IPS DF 19.7 (cell line): ENCODE measurements at places on chromosomes 12 and 14.

- DNase-seq, result no peak
These were observed 121.2 kb upstream of the SLC35F4 start for GRCh38 chr14:57987051-57987450.

GRCh38 chr14:24889843-24890242 lies 160.1 kb downstream of the STXBP6 start:
- no peak for DNase-seq

- no peak for DNase-seq
These were observed 65.0 kb downstream of the NUMB start for GRCh38 chr14:73393375-73393774.

- DNase-seq, result no peak
These were observed 31.4 kb downstream of the FLVCR2 start for GRCh38 chr14:75609606-75610475.

DNA sequence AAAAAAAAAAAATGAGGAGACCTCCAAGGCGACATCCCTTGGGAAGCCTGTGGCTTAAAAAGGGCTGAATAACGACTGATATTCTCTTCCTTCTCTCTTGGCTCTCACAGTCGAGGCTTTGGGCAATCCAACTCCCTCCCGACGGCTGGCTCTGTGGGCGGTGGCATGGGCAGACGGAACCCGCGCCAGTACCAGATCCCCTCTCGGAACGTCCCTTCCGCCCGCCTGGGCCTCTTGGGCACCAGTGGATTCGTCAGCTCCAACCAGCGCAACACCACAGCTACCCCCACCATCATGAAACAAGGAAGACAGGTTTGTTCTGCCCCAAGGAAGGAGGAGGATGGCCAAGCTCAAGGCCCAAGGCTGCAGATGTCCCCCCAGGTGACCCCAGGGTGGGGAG lies 127.8 kb downstream of the GCH1 start:
- DNase-seq, result no peak

- no peak for DNase-seq
These were observed 11.7 kb downstream of the HDAC7 start for GRCh38 chr12:47808050-47808449.

DNA sequence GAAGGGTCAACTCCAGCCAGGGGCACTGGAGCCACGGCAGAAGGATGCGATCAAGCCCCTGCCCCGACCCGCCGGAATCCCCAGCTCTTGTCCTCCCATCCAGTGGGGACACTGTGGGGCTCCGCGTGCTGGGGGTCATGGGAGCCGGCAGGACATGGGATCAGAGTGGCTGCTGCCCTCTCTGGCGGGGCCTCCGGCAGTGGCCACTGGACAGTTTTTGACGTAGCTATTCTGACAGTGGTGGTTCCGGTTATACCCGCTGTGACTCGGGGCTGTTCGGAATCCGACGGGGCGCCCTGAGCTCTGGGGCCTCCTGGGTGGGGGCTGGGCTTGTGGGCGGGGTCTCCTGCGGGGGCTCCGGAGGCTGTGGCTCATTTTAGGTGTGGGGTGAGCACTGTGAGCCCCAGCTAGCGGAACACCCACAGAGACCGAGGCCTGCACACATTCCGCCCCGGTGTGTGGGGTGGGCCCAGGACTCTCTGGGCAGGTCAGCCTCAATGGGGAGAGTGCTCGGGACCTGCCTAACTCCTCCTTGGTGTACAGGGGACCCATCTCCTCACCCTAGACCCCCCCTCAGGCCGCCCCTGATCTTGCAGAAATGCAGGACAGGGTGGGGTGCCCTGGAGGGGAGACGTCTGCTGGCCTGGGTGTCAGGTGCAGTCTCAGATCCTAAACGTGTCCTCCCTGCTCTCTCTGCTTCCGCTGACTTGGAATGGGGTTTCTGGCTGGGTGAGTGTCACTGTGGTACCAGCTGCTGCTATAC lies 374.2 kb downstream of the TMEM121 start:
- DNase-seq, result no peak

DNA sequence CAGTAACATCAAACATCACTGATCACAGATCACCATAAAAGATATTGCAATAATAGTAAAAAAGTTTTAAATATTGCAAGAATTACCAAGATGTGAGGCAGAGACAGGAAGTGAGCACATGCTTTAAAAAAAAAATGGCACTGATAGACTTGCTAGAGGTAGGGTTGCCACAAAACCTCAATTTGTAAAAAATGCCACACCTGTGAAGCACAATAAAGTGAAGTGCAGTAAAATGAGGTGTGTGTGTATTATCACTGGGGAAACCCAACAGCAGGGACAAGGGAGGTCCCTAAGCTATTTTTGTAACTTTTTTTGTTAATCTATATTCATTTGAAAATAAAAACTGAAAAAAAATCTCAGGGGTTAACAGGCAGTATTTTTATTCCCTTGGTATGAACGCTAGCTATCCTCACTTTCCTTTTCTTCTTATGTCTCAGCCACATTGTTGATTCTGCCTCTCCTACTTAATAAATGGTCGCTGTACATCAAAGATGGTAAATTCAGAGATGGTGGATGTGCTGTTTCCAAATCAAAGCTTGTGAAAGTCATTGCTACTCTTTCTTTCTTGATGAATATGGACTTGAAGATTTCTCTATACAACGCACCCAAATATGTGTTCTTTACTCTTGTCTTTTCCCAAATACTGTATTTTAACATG lies 14.0 kb upstream of the KLRD1 start:
- DNase-seq, result no peak

- no peak for DNase-seq
These were observed 909 bp upstream of the ETFBKMT start for GRCh38 chr12:31658471-31659086.

DNA sequence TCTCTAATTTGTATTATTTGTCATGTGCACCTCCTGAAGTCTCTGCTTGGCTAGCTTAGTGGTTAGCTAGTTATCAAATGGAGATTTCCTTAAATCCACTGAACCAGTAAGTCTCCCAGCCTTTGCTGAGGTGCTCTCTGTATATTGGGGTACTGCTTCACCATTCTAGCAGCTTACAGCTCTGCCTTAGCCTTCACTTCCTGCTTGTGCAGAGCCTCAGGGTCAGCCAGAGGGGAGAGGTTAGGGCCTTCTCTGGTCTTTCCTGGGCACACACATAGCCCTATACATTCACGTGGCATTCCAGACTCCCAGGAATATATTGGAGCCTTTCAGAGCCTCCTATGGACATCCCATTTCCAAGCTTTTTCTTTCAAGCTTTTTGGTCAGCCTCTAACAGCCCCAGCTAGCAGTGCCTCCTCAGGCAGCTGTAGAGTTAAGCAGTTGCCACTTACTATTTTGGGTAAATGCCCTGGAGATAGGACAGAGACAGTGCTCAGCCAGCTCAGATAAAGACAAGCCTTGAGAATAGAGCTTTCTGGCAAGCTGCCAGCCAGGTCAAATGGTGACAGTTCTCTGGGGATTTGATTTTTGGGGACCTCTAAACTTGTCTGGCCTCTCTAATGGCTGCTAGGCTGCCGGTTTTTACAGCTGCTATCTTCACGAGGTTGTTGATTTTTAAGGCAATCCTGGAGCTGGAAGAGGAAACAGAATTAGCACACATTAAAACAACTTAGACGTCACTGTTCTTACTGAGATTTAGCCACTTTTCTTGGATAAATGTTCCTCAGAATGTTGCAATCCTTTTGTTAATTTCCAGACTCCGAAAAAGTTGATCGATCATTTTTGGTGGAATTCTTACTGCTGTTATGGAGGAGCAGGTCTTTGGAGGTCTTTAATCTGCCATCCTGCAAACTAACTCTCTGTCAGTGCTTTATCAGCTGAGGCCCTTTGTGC lies 32.9 kb downstream of the FBXW8 start:
- no peak for DNase-seq

DNA sequence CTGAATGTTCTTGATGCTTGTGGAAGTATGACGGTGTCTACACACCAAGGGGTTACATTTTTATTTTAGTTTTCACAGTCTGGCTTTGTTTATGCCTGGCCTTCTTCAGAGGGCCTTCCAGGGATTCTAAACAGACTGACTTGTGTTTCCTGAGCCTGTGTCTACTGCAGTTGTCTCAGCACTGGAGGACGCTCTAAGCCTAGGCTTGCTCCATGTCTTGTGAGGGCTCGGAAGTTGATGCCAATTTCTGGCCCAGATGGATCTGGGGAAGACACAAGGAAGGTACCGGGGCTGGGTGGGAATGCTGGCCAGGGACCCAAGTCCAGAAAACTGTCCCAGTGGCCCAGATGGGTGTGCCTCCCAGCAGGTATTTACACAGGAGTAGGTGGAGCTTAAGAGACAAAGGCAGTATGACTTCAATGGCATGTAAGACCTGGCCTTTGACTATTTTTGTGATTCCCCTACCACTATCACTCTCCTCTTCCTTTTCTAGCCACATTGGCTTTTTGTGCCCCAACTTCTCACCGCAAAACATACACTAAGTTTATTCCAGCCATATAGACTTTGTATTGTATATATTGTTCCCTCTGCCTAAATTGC lies 56.9 kb downstream of the GPR137C start:
- no peak for DNase-seq

DNA sequence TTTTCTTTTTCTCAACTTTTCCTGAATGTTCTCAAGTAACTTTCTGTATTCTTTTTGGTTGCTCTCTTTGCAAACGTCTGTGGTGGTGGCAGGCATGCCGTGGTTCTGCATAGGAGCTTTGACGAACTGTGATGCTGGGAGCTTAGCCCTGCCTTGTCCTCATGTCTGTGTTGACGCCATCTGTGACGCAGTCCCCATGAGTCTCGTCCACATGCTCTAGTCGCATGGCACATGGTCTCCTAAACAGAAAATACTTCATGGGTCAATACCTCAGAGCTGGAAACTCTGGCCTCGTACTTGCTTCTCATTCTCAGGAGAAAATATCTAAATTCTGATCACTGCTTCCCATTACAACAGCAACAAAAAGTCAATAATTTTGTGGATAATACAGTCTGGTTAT lies 50.3 kb upstream of the DYNC1H1 start:
- DNase-seq, result no peak

DNA sequence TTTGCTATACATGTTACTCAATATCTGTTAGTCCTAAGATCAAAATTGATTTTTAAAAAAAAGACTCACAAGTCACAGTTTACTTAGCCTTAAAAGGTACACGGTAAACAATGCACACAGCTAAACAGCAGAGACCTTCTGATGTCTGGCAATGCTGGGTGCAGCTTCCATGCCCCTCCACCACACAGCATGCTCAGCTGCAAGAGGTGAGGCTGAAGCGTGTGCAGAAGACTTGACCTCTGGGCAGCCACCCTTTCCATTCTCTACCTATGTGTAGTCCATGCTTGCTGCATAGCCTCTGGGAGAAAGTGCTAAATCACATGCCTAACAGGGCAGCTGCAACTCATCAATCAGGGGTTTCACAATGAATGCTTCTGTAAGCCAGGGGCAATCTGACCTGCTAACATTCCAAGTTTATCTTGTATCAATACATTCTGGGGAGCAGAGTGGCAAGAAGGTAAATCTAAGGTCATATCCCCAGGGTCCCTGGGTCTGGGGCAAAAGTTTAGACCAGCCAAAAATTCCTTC lies 44.5 kb upstream of the AMN1 start:
- no peak for DNase-seq

DNA sequence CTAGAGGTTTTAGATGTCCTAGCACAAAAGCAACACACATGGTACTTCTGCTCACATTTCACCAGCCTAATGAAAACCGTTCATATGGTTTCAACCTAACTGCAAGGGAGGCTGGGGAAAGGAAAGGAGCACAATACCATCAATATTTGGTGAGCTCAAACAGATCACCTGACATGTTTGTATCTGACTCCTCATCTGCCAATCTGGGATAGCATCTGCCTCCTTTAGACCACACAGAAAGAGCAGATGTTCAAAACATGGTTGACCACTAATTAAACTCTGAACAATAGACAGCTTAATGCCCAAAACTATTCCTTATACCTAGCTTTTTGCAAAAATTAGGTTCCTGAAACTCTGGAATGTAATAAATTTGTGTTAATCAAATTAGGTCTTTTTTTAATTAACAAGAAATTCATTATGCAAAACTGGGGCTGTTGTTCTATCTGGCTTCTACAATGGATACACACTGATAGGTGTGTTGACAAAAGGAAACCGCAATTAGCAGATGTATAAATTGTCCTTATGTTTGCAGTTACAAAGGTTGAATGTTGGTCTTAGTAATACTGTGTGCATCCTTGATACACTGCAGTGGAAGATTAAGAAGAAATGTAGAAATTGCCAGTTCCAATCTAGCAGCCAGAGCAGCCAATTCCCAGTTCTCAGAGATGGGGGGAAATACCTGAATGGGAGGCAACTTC lies 89.3 kb downstream of the DUSP6 start:
- no peak for DNase-seq

GRCh38 chr14:87630846-87631245 lies 362.1 kb downstream of the GALC start:
- no peak for DNase-seq

DNA sequence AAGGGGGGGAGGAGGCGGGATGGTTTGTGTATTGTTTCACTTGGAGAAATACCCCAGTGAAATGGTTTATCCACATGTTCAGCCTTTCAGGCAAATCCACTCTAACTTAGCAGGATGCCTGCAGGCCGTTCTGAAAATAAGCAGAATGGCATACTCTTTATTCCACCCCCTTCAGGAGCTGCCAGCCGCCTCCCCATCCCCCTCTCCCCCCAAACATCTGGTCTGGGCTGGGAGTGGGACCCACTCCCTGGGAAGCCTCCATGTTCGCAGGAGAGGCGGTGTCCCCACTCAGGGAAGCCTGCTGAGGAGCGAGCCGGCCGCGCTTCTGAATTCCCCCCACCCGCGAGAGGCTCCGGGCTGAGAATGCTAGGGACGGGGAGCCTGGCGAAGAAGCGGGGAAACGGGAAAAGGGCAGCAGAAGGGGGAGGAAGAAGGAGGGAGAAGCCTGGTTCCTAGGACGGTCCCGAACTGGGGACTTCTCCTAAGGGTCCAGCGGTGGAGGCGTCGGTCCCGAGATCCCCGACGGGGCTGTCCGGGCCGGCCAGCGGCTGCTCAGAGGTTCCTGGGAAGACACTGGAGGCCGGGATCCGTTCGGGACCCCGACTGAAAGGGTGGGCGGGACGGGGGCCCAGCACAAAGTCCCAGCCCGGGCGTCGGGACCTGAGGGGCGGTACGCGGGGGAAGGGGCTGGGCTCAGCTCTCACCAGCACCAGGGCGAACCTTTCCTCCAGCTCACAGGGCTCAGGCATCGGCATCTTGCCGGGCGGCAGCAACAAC lies 666 bp downstream of the FMNL3 start:
- no peak for DNase-seq

- DNase-seq, result no peak
These were observed 52.8 kb upstream of the EML1 start for GRCh38 chr14:99740411-99740810.

- no peak for DNase-seq
These were observed 6.3 kb downstream of the DDX55 start for GRCh38 chr12:123608182-123608581.

DNA sequence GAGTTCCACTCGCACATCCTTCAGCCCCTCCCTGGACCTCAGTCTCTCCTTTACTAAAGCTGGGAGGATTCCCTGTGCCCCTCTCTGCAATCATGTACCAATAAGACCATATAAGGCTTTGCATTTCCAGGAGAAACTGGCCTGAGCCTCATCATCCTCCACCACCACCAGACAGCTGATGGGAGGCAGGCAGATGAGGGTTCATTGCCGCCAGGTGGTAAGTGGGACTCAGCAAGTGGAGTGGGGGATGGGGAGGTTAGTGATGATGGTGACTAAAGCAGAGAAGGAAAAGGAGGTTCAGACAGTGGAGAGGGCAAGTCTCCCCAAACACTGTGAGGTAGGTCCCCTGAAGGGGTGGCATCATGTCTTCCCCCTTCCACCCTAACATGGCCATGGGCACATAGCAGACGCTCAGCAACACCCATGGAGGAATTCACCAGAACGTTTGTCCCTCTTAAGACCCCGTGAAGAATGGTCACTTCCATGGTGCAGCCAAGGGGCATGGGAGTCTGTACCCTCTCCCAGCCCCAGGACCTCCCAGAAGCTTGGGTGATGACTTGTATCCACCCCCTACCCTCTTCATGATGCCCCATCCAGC lies 4.5 kb upstream of the TNFRSF1A start:
- no peak for DNase-seq
